Stimulated activated CD4-positive, alpha-beta T cell treated with anti-CD3 and anti-CD28 coated beads, Interleukin-12 subunit alpha, Interleukin-12 subunit beta, amount 100 ng/mL, for 24 hours (primary cell): ENCODE measurements at places on chromosomes 16 and 17.
A peak's percentile ranks its signal among the peaks of the same experiment; 100 is the strongest.

DNA sequence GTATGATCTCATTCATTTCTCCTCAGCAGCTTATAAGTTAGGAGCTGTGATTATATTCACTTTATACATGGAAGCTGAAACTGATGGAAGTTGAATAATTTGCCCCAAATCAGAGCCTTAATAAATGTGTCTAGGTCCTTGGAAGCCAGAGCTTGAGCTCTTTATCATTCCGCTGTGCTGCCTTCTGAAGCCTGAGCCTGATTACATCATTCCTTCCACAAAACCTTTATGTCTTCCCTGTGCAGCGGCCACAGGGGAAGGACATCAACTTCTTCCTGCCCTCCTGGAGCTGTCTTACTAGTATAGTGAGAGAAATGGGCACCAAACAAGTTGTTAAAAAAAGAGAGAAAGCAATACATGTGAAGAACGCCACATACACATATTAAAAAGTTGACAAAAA lies 6.8 kb downstream of the TNRC6C start:
- DNase-seq, result no peak

GRCh38 chr17:61456061-61456681 lies 3.9 kb downstream of the TBX4 start:
- no peak for DNase-seq

DNA sequence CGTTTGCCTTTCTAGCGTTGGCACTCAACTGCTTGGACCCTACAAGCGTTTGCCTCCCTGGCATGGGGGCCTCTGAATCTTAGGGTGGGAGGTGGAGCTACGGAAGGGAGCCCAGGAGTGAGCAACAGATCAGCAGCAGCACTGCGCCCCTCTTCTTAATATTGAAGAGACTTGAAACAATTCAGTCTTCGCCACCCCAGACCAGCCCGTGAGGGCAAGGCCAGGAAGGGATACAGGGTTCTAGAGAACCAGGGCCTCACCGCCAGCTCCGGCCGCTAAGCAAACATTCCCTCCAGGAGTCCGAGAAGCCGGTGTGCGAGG lies 1.5 kb upstream of the GPRC5C start:
- DNase-seq, result no peak

GRCh38 chr16:27421961-27422740 lies 20.2 kb downstream of the IL21R start:
- DNase-seq, result no peak

- DNase-seq, result no peak
Observed at GRCh38 chr16:88920618-88921590, 54.4 kb upstream of the PABPN1L start.

- DNase-seq, result no peak
Observed at GRCh38 chr17:1644493-1645206, 882 bp downstream of the SCARF1 start.

DNA sequence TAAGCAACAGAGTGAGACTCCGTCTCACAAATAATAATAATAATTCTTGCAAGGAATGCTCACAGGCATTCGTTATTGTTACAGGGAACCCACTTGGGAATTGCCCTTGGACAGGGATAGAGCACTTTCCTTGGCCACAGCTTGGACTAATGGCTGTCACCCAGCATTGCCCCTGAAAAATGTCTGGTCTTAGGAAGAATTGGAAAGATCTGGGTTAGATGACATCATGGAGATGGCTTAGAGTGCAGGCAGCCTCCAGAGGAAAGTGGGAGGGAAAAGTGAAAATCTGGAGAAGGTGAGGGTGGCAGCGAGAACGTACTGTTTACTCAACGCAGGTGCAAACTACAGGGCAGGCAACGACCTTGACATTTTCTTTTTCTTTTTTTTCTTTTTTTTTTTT lies 59.3 kb upstream of the MRTFB start:
- DNase-seq, result no peak

DNA sequence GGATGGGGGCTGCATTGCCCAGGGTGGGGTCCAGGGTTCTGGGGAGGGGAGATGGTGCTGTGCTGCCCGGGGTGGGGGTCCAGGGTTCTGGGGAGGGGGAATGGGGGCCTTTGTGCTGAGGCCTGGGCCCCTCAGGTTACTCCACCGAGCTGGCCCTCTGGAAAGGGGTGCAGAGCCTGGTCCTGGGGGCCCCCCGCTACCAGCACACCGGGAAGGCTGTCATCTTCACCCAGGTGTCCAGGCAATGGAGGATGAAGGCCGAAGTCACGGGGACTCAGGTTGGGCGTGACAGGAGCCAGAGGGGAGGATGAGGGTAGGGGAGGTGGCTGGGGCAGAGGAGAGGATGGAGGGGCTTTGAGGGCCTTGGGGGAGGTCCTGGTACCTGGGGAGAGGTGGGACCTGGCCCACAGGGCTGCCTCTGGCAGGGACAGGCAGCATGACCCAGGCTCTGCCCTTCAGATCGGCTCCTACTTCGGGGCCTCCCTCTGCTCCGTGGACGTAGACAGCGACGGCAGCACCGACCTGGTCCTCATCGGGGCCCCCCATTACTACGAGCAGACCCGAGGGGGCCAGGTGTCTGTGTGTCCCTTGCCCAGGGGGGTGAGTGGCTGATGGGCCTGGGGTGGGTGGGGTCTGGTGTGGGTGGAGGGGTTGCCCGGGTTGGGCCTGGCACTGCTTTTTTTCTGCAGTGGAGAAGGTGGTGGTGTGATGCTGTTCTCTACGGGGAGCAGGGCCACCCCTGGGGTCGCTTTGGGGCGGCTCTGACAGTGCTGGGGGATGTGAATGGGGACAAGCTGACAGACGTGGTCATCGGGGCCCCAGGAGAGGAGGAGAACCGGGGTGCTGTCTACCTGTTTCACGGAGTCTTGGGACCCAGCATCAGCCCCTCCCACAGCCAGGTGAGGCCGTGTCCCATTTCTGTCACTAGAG lies 7.8 kb downstream of the ITGAX start:
- DNase-seq, result no peak

DNA sequence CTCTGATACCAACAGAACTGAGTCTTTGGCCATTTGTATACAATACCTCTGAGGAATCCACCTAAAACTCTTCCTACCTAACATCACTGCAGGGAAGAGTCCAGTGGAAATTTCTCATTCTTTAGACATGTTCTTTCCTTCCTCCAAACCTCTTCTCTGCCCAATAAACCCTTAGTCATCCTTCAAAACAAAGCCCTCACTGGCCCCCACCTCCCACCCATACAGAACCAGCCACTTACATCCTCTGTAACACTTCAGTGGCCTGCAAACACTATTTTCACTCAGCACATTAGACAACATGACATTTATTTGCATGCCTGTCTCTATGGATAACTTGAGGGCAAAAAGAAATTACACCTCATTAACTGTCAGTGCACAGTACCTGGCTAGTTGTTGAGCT lies 200.3 kb upstream of the NOG start:
- no peak for DNase-seq

DNA sequence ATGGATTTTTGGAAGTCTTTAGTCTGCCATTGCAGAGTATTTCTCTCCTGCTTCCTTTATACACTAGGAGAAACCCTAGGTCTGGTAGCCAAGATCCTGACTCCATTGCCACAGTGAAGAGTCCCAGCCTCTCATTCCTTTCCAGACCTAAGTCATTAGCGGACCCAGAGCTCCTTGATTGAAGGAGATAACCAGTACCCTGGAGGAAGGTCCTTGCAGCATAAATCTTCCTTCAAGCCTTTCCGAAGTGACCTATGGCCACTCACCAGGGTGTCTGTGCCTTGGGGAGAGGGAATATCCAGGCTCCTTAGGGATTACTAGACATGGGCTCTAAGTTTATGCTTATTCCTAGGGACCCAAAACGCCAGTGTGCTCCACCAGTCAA lies 35.8 kb downstream of the BCL7C start:
- no peak for DNase-seq

DNA sequence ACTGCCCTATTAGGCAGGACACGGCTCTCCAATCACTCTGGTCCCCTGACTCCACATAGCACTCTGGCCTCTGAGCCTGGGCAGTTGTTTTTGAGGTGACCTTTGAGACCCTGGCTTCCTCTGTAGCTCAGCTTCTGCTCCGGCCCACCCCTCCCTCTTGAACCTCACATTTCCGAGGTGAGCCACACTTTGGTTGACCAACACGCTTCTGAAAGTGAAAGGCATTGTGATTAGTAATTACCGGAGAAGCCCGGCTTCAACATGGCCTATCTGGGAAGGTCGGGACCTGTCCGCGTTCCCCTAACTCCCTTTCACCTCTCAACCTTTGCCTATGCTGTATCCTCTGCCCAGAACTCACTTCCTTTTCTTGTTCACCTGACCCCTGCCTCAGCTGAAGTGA lies 10.3 kb upstream of the ITGAX start:
- DNase-seq, result no peak

- DNase-seq, result no peak
Observed at GRCh38 chr17:75111777-75112335, 2.1 kb downstream of the ARMC7 start.

DNA sequence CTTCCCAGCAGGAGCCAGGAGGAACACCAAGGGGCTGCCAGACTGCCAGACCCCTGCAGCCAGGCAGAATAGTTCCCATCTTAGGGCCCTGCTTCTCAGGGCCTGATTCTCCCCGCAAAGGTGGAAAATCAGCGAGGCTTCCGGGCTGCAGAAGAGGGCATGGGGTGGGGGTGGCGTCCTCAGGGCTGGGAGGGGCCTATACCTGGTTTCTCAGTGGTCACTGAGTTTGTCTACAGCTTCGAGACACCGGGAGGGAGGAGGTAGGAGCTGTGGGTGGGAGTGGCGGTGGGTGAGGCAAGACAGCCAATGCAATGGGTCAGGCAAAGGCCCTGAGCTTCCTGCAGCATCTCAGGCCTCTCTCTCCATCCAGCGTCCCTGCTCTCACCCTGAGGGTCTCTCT lies 14.3 kb downstream of the LRRC75A start:
- no peak for DNase-seq

GRCh38 chr16:65579050-65579449 lies 457.2 kb upstream of the CDH11 start:
- no peak for DNase-seq

GRCh38 chr16:787321-787966 lies 737 bp downstream of the RPUSD1 start:
- DNase-seq, result no peak

GRCh38 chr16:62225675-62226074 lies 189.4 kb upstream of the CDH8 start:
- peak; percentile 13 for DNase-seq

DNA sequence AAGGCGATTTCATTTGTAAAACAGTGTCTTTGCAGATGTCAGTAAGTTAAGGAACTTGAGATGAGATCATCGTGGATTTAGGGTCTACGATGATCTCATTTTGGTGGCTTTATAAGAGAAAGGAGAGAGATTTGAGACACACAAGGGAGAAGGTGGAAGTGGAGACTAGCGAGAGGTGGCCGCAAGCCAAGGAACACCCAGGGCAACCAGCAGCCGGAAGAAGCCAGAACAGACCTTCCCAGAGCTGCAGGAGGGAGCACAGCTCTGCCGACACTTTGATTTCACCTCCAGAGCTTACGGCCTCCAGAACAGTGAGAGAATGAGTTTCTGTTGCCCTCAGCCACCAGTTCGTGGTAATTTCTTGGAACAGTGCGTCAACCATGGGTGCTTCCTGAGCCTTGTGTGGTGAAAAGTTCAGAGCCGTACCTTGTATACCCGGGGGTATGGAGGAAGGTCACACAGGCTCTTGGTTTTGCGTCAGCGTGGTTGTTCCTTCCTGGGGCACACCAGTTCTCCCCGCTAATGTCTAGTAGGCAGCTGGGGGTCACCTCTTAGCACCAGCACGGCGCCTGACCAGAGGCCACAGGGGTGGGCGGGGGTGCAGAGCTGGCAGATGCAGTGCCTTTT lies 12.9 kb upstream of the SEC14L1 start:
- DNase-seq, result peak; percentile 37

DNA sequence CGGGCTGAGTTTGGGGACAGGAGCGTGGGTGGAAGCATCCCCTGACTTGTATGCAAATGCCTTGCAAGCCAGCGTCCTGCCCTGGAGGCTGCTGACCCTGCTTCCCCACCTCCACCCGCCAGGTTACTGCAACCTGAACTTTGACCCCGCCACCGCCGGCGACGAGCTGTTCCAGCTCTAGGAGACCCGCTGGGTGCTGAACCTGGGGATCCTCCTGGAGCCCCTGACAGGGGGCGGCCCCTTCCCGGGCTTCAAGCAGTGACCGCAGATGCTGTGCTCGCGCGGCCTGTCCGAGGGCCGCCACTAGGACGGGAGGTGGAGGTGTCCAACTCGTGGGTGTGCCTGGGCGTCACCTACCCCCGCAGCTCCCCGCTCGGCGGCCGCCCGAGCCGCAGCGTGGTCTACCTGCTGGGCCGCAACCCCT lies 10.7 kb upstream of the SLC16A5 start:
- DNase-seq, result no peak

GRCh38 chr16:3190949-3191353 lies 2.9 kb downstream of the OR1F1 start:
- no peak for DNase-seq

DNA sequence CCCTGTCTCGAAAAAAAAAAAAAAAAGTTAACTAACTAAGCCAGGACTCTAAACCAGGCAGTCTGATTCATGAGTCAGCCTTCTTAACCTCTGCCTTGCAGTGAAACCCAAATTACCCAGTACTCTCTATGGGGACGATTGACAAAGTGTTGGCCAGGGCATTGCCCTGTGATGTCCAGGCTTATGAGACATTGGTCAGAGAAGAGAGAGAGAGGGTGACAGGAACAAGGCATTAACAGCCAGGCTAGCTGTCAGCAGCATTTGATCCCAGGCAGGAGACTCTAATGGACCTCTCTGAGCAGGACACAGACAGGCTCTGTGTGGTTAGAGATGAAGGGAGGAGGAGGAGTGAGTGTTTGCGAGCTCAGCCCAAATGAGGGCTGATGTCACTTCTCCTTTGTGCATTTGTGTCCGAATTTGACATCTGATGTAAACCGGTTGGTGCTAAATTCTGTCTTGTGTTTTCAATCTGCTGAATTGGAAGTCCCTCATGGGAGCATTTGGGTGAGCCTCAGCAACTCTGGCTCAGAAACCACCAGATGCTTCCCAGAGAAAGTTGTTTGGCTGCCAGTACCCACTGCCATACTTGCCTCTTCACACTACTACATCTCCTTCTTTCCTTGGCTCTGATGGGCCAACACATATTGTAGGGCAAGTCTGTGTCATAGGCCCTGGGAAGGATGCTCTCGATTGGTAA lies 4.3 kb upstream of the MYL4 start:
- no peak for DNase-seq

DNA sequence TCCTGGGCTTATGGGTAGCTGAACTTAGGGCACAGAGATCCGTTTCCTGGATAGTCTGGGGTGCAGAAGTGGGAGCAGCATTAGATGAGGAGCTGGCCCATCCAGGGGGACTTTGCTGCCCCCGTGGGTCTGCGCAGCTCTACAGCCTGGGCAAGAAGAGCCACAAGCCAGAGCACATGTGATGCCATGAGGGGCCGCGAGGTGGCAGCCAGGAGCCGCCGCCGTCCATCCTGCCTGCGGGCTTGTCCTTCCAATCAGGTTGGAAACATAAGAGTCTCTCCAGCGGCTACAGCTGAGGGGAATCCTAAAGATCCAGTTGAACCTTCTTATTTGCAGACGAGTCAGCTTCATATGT lies 21.9 kb downstream of the C1QTNF1 start:
- peak; percentile 62 for DNase-seq

GRCh38 chr17:30235386-30236296 lies at the start of gene SLC6A4:
SLC6A4 (minus strand) TSS chr17:30235697; CDS start chr17:30221958, 13,739 bp downstream.
- no peak for DNase-seq
